ENCODE measurements at places on chromosomes 3 and 15.

DNA sequence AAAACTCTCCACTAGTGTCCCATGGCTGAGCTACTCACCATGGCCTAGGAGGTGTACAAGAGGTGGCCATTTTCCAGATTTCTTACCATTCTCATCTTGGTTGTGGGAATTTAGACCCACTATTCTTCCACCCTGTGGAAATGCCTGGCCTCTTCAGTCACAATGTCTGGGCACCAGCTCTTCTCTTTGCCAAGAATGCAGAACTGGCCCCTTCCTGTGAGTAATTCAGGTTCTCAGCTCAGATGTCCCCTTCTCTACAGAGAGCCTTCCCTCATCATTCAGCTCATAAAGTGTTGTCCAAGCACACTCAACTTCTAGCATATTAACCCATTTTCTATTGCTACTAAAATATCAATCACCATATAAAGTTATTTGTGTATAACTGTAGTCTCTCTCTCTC lies 575.5 kb upstream of the KCNMB2 start:
- no peak for DNase-seq

GRCh38 chr15:51908316-51908715 lies 63.3 kb downstream of the LEO1 start:
- DNase-seq: no peak

DNA sequence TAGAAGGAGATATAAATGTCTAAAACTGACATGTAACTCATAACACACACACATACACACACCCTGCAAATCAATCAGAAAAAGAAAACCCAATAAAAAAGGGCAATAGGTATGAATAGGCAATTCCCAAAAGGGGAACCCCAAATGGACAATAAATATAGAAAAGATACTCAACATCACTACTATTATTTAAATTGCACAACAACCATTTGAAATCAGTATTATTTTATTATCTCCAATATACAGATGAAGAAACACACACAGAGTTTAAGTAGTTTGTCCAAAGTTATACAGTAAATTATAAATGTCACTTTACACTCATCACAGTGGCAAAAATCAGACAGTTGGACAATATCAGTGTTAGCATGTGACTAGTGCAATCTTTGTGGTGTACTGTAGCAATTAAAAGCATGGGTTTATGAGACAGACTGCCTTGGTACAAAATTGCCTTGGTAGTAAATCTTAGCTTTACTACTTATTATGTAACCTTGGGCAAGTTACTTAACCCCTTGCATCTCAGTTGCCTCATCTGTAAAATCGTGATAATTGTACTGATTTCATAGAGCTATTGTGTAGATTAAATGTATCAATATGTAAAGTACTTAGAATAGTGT lies 3.4 kb upstream of the FSTL1 start:
- DNase-seq: no peak

GRCh38 chr15:79184465-79184892 lies 93.9 kb upstream of the RASGRF1 start:
- DNase-seq: no peak

DNA sequence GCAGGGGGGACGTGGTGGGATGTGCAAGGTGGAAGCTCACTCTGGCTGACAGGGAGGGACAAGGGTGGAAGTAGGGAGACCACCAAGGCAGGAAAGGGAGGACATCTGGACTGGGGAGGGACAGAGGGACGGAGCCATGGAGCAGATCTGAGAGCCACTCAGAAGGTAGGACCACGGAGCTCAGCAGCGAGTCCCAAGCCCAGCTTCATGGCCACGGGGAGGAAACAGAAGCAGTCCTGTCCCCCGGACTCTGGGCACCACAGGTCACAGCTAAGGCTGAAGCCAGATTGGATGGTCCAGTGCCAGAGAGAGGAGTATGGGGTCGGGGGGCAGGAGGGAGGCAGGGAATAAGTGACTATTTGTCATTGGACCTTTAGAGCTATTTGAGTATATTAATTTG lies 220.1 kb downstream of the TBC1D2B start:
- no peak for DNase-seq

DNA sequence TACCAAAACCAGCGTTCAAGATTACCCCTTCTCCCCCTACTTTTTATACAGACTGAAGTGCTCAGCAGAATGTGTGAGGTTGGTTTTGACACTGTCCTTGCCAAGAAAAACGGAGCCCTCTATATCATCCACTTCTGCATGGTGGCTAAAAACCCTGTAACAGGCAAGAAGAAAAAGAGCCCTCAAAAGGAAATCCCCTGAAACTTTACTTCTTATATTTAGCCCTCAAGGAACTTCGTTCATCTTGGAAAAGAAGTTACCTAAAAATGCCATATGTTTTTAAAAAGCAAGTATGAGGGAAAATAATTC lies 473.6 kb downstream of the FOXP1 start:
- no peak for DNase-seq

DNA sequence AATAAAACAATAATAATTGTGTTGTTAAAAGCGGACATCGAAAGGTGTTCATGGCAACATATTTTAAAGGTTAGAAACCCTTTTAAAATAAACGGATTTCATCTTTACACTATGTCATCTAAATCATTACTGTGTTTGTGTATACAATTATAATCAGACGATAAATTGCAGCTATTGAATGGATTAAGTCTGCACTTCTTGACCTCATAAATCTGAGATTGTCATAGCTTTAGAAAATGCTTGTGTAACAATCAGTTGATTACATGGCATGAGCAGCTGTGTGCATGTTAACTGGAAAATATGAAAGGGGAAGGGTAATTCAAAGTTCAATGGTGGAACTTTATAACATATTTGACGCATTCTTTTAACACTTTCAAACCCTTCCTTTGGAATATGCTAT lies 152.4 kb upstream of the MDFIC2 start:
- no peak for DNase-seq

- DNase-seq: no peak
These were observed 151.3 kb downstream of the XXYLT1 start for GRCh38 chr3:195119461-195120266.
